ENCODE measurements at places on chromosomes 12 and 14. TPM values are rescaled to one million over a fixed set of nuclear protein-coding genes. Genes with fewer than 3 reads are reported as not detected.

The CIPC gene
- 23.5 TPM for total RNA-seq

- no peak overlapping the region for H3K4me3 ChIP-seq
- H3K4me1 ChIP-seq = no peaks in the 10 kb centered on the region
- no peaks in the 10 kb centered on the region for H3K27me3 ChIP-seq
Measured at GRCh38 chr12:2129076-2129475, 76.3 kb downstream of the CACNA1C start.

GRCh38 chr14:58150243-58150805, 1.7 kb downstream of the ARMH4 start:
- H3K27me3 ChIP-seq = no peaks in the 10 kb centered on the region
- H3K4me1 ChIP-seq = peaks cover 3% of the 10 kb centered on the region
- no peak overlapping the region for H3K4me3 ChIP-seq

DNA sequence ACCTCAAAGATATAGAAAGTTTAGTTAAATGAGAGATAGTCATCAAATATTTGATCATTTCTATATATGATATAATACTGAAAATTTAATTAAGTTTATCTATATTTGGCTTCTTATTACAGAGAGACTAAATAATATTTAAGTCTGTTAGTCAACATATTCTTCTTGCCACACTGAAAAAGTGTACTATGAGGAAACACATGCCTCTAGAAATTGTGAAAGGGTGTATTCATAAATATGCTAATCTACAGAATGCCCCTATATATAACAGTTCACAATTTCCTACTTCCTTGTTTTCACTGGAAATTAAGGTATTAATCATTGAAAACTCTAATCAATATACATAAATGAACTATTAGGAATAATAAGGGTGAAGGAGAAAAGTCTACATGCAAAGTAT, 31.4 kb upstream of the ETV6 start:
- no peaks in the 10 kb centered on the region for H3K36me3 ChIP-seq
- H3K4me1 ChIP-seq = no peaks in the 10 kb centered on the region
- H3K27me3 ChIP-seq = no peaks in the 10 kb centered on the region

- no peaks in the 10 kb centered on the region for H3K4me1 ChIP-seq
- no peak for DNase-seq
- H3K27ac ChIP-seq = no peak overlapping the region
- H3K4me3 ChIP-seq = no peak overlapping the region
- H3K36me3 ChIP-seq = no peaks in the 10 kb centered on the region
Measured at GRCh38 chr12:497501-498160, 37.9 kb downstream of the B4GALNT3 start.

DNA sequence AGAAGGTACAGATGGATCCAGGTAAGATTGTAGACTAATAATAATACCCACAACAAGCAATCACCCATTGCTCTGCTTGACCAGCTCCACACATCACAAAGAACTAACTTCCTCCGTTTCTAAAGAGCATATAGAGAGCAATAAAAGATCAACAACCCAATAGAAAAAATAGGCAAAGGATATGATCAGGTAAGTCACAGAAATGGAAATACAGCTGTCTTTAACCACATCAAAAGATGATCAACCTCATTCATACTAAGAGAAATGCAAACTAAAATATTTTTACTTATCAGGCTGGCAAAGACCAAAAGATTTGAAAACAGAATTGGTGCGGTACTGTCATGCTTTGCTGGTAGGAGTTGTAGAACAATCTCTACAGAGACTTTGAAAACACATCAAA, 8.9 kb downstream of the C2CD5 start:
- H3K36me3 ChIP-seq = no peaks in the 10 kb centered on the region
- no peak overlapping the region for H3K27ac ChIP-seq
- DNase-seq = no peak
- no peak overlapping the region for H3K4me3 ChIP-seq

DNA sequence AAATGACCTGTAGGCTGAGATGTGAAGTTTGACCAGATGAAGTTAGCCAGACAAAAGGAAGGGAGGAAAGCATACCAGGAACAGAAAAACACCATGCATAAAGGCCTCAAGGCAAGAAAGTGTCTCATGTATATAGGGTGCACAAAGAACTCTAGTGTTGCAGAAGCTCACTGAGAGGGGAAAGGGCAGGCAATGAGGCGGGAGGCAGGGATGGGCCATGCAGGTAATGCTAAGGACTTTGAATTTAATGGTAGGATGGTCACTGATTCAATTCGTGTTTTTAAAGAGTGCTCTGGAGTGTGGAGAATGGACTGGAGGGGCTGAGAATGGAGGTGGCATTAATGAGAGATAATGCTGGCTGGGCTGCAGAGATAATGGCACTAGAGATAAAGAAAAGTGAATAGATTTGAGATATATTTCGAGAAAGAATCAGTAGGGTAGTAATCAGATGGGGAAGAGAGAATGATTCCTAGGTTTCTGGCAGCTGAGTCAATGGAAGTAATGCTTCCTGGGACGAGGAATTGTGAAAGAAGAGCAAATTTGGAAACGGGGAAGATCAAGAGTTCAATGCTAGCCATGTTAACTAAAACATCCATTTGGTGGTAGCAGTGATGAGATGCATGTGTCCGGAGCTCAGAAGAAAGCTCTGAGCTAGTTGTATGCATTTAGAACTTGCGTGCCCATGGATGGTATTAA, 43.1 kb downstream of the LIMA1 start:
- peaks cover 6% of the 10 kb centered on the region for H3K36me3 ChIP-seq
- peaks cover 12% of the 10 kb centered on the region for H3K4me1 ChIP-seq
- no peak for DNase-seq
- H3K27me3 ChIP-seq = no peaks in the 10 kb centered on the region

- no peak for DNase-seq
- H3K4me3 ChIP-seq = no peak overlapping the region
- H3K27ac ChIP-seq = no peak overlapping the region
- no peaks in the 10 kb centered on the region for H3K27me3 ChIP-seq
- peaks cover 50% of the 10 kb centered on the region for H3K36me3 ChIP-seq
- no peaks in the 10 kb centered on the region for H3K4me1 ChIP-seq
Measured at GRCh38 chr12:95506707-95507523, 33.0 kb downstream of the METAP2 start.
